Stimulated activated CD8-positive, alpha-beta memory T cell treated with anti-CD3 and anti-CD28 coated beads, Interleukin-4, amount 100 ng/mL, for 4 hours (primary cell): ENCODE measurements at places on chromosomes 12 and 14.

GRCh38 chr14:58280954-58281787 lies 17.2 kb upstream of the ARID4A start:
- no peak for DNase-seq

DNA sequence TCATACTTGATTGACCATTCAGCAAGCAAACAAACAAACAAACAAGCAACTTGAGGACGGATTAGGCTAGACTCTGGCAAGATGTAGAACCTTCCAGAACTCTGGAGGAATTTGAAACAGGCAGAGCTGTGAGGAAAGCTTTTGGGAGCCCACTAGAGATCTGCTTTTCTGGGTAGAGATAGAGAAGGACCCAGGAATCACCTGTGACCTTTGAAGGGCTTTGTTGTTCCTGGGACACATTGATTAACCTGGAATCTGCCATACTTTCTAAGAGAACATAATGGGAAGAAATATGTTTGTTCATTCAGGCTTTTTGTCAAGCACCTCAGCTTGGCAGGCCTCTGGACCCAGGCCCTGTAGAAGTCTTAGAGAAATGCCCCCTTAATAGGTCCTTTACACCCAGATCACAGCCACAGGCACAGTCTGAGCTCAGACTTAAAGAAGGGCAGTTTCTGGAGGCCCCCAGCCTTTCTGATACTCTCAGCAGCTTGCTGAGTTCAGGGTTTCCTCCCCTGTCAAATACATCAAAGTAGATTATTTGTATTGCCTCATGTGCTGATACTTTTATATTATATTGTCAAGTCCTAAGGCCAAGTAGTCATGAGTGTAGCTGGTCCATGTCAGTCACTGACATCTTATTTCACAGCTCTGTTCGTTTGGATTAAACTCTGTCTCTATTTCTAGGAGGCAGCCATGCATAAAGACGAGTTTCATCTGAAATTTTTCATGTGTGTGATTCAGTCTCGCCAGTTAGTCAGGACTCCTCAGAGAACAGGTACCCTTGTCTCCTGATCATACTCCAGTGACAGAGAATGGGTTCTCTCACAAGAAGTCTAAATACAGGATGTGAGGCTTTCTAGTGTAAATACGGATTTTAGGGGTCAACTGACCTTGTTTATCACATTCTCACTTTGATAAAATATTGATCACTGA lies 1.1 kb upstream of the SENP1 start:
- DNase-seq, result no peak

DNA sequence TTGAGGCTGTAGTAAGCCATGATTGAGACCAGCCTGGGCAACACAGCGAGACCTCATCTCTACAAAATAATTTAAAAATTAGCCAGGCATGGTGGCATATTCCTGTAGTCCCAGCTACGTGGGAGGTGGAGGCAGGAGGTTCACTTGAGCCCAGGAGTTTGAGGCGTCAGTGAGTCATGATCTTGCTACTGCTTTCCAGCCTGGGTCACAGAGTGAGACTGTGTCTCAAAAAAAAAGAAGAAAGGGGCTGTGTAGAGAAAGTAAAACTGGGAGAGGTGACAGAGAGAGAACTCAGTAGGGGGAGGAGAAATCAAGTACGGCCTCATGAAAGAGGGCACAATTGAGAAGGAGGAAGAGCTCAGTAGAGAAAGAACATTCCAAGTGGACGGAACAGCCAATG lies 12.4 kb downstream of the TECPR2 start:
- no peak for DNase-seq

GRCh38 chr12:125021771-125022170 lies 28.3 kb downstream of the BRI3BP start:
- no peak for DNase-seq

GRCh38 chr14:50875359-50876070 lies 3.7 kb downstream of the ABHD12B start:
- DNase-seq, result peak; percentile 18

- no peak for DNase-seq
Measured at GRCh38 chr12:56931474-56931978, 2.7 kb downstream of the SDR9C7 start.

- no peak for DNase-seq
Measured at GRCh38 chr12:109261939-109262338, 47.1 kb downstream of the FOXN4 start.

DNA sequence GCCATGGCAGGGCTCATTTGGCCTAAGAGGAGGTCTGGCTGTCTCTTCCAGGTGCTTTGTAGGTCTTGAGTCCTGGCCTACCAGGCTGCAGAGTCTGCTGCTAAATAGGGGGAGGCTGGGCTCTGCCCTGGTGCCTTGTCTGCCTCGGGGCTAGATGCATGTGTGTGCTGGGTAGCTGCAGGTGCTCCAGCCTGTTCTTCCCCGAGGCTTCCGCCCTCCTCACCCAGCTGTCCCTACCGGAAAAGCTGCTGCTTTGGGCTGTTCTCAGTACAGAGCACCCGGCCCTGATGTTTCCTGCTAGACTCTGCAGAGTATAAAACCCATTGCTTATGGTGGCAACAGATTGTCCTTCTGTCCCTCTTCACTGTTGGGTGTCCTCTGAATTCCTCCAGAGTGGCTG lies 37.7 kb downstream of the RAB35 start:
- DNase-seq, result no peak

- no peak for DNase-seq
Measured at GRCh38 chr14:45048385-45048784, 35.5 kb upstream of the PRPF39 start.

- no peak for DNase-seq
Measured at GRCh38 chr12:29700761-29701481, 82.8 kb downstream of the TMTC1 start.

- no peak for DNase-seq
Measured at GRCh38 chr14:49159081-49159480, 427.1 kb downstream of the RPS29 start.

- DNase-seq, result no peak
Measured at GRCh38 chr12:90244232-90244631, 535.6 kb upstream of the ATP2B1 start.

DNA sequence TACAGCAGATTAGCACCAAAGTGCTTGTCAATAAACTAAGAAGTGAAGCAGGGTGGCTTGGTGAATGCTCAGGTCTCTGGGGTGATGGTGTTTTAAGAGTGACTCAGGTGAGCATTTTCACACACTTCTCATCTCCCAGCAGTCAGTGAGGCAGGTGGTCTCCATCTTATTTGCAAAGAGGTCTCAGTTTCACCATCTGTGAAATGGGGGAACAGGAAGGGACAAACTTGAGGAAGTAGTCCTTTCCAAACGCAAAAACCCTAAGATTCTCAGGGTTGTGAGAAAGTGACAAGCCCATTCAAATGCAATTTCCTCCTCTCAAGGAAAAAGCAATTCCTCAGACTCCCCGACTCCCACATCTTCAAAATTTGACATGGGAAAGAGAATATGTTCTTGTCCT lies 54.1 kb downstream of the CMKLR1 start:
- no peak for DNase-seq

- DNase-seq, result no peak
Measured at GRCh38 chr12:111425655-111426054, 19.9 kb downstream of the SH2B3 start.

DNA sequence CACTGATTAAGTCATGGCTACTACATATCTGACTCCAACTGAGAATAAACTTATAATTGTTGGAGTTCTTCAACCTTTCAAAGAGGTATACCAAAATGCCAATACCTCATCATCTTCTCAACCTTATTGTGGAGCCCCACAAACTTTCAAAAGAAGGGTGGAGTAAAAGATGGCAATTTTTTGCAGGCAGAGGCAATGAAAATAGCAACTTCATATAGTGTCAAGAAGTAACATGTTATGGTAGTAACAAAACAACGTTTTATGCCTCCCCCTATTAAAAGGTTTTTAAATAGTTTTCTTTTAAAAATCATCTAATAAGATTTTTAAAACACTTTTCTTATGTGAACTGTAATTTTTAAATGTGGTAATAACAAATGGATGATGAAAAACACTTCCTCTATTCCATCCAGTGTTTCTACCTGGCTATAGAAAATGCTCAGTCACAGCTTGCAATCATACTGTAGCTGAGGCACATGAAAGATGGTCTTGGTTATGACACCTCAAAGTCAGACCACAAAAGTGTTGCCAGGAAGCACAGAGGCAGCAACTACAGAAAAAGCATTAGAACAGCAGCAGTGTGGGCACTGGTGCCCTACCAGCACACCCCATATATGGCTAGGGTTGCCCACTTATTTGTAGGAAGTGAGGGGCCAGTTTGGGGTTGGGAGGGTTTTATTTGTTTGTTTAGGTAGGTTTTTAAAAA lies 7.0 kb downstream of the PPP1R12A start:
- DNase-seq, result peak; percentile 30

GRCh38 chr12:11540156-11540555 lies 109.3 kb upstream of the ETV6 start:
- no peak for DNase-seq

DNA sequence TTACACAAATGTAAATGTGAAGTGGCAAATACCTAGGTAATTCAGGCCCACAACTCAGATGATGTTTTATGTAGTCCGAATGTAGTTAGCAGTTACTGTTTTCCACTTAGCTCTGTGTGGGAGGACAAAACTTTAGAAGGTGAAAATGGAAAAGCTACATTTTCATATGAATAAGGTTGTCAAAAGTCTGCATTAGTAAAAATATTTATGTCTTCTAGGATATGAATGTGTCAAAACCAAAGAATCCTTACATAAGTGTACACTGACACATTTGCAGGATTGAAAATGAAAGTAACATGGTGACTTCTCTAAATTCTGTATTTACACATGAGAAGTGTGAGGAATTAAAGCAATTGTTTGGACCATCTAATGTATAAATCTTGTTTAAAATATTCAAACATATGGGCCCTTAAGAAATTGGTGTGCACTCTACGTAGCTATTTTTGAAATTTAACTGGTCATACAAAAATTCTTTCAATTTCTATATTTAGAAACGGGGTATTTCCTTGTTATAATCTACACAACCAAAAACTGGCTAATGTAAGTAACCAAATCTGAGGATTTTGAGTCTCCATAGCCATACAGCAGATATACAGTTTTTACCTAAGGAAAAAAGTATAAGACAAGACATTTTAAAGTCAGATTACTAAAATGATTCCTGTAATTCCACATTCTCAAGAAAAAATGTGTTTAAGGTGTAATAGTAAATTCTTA lies 5.4 kb downstream of the CDKN1B start:
- DNase-seq, result no peak

DNA sequence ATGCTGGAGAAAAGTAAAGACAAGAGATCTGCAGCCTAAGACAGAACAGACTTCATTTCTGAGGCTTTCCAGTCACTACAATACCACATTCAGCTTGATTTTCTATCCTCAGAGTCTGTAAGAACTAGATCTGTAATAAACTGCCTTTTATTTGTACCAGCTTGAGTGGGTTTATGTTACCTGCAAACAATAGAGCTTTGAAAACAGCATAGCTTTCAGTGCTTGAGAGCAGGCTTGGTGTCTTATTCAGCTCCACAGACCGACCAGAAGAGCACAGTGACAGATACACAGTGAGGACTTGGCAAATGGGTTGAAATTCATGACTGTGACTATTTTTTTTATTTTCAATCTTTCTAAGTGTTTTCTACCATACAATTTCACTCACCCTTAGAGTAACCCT lies 207.8 kb upstream of the OTX2 start:
- DNase-seq, result no peak

DNA sequence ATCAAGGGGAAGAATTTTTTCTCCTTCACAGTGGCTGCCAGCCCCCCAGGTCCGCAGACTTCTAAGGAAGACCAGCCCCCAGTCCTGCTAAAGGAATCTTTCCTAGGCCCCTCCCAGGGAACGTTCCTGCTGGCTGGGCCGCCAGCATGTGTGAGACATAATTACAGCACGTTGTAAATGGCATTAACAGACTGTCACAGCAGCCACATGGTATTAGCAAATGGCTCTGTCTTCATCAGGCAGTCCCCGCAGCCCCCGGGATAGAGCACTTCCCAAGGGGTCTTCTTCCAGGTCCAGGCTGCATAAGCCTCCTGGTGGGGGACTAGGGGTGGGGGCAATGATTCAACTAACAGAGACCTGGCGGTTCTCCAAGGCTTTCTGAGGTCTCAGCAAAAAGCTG lies 34.9 kb upstream of the FAM222A start:
- no peak for DNase-seq

GRCh38 chr12:58814036-58814435 lies 106.3 kb downstream of the LRIG3 start:
- DNase-seq, result no peak

DNA sequence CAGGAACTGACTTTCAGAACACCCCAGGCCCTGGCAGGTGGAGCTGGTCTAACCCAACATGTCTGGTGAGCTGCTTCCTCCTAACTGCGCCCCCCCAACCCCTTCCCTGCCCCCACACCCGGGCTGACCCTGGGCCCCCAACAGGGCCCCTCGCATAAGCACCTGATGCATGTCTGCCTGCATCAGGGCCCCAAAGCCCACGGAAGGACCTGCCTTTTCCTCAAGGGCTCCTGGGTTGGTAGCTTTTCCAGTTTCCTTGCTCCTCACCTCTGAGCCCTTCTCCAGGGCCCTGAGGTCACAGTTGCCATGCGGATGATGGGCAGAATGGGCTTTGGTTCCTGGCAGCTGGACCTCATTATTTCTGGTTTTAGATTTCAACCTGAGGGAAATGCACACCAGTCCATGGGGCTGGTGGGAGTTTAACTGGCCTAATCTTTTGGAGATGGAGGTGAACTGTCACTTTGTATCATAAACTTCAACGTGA lies 18.5 kb downstream of the TESC start:
- no peak for DNase-seq
